ENCODE measurements at places on chromosomes 12 and 14.

GRCh38 chr14:62431496-62431895 lies 613.8 kb downstream of the KCNH5 start:
- no peak for DNase-seq

DNA sequence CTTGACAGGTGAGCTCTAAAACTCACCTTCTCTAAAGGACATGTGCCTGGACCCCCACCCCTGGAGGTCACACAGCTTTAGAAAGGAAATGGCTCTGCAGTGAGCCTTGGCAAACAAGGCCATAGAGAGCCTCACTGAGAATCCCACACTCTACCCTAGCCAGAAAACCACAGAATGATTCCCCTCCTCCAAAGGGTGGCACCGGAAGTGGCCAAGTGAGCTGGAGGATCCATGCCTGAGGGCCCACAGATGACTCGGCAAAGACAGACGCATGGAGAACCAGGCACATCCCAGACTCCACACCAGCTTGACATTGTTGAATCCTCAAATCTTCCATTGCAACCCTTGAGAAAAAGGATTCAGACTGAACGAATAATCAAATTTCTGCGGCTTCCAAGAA lies 54.2 kb upstream of the PTHLH start:
- DNase-seq, result no peak

- DNase-seq, result no peak
Observed at GRCh38 chr12:97404543-97404942, 58.1 kb upstream of the RMST start.

DNA sequence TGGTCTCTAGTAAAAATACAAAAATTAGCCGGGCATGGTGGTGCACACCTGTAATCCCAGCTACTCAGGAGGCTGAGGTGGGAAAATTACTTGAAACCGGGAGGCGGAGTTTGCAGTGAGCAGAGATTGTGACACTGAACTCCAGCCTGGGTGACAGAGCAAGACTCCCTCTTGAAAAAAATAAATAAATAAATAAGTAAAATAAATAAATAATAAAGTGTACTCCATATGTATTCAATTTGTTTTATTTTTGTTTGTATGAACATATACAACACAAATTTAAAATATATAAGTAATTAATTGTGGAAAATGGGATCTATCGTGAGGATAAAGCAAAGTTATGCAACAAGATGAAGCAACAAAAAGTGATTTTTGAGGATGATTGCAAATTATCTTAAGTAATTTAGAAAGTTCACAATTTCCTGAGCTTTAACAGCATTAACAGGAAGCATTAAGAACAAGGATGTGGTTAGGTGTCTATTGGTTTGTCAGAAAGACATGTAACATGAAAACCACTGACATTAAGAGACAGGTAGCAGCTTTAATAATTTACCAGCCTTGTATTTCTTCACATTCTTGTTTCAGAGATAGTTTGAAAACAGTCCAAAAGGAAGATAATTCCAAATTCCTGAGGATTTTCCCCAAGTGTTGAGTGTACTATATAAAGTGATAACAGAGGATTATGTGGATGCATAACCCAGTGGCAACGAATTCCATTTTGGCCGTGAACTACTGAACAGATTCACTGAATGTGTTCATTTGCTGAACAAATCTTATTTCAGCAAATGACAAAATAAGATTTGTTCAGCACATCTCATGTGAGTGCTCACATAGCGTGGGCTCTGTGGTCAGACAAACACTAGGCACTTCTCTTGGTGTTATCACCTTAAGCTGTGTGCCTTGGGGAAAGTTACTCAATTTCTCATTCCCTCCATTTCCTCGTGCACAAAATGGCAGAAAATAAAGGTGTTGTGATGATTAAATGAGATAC lies 68.6 kb upstream of the RESF1 start:
- no peak for DNase-seq

All from HS-27A (cell line).